Prostate gland (tissue), 2 donors: ENCODE measurements at places on chromosomes 12 and 14. TPM values are rescaled to one million over a fixed set of nuclear protein-coding genes. Genes with fewer than 3 reads are reported as not detected.

GRCh38 chr14:95123891-95124579, 33.3 kb downstream of the DICER1 start:
- DNase-seq, result no peak

DNA sequence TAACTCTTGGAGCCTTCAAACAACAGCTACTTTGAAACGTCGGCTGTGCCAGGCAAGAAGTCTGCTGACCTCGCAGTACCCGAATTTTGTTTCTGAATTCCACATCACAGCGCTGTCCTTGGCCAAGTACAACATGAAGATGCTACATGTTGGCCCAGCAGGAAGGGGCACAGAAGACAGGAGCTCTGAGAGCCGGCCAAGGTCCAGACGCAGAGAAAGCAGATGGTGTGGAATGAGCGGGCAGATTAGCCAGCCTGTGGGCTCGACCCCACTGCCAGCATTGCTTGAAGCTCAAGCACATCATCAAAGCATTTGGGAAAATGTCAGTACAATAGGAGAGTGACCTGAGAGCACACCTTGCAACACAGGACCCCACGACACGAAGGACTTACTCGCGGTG, 64.5 kb downstream of the FZD10 start:
- DNase-seq, result no peak

GRCh38 chr12:44774815-44775411, 101.2 kb downstream of the NELL2 start:
- no peak for DNase-seq

The KLHDC1 gene
- 4.6 TPM for total RNA-seq

DNA sequence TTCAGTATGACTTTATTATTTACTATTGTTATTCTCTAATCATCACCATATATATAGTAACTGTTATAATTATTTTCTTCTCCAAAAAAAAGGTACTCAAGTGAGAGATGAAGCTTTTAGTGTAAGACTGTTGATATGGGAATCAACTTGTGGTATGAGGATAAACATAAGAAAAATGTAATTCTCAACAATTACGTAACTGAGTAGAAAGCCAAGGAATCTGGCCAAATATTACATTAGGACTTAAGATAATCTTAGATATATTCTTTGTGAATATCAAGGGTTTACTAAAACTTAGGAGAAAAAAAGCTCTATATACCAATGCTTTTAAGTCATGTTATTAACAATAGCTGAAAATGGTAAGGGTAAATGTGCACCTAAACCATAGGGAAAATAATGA, 13.3 kb downstream of the SENP1 start:
- no peak for DNase-seq

The CAPZA3 gene
- 6.4 TPM for total RNA-seq

- DNase-seq, result no peak
These were observed 108.4 kb downstream of the MON2 start for GRCh38 chr12:62575036-62575435.

GRCh38 chr12:99435095-99435791, 212.3 kb upstream of the GARIN6 start:
- DNase-seq, result no peak

GRCh38 chr12:103386451-103386850, 109.3 kb downstream of the C12orf42 start:
- DNase-seq, result no peak

The TAS2R31 gene
- 5.1 TPM for total RNA-seq

DNA sequence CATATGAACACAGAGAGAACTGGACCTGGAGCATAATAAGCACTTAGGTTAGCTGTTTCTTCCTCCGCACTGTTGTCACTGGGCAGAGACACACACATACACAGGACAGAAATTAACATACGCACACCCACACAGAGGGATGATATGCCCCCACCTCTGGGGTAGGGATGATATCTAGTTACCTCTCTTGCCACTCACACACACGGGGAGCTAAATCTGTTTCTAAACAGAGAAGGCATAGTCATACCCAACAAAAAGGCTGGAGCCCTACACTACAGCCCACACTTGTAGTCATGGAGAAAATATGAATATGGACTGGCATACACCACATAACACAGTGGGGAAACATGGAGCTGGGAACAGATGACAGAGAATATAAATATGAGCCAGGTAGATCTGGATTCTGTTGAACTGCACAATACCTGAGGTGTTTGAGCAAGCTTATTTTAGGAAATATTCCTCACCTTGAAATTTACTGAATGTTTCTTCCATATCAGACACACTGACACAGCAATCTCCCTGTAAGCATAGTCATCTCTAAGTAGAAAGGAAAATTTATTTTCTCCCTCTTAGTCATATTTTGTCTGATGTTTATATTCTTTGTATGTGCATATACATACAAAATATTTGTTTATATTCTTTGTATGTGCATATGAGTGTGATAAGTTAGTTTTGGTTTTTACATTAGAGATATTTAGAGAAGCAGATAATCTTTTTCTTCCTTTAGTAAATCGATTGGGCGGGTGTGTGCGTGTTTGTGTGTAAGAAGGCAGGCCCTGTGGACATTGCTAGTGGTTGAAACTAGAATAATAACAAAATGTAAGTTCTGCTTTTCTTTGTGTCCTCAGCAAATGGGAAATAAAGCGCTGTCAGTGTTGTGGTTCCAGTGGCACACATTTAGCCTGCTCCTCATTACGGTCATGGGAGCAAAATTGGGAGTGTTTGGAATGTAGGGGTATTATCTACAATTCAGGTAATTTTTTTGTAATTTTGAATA, 20.9 kb upstream of the SCFD1 start:
- no peak for DNase-seq

DNA sequence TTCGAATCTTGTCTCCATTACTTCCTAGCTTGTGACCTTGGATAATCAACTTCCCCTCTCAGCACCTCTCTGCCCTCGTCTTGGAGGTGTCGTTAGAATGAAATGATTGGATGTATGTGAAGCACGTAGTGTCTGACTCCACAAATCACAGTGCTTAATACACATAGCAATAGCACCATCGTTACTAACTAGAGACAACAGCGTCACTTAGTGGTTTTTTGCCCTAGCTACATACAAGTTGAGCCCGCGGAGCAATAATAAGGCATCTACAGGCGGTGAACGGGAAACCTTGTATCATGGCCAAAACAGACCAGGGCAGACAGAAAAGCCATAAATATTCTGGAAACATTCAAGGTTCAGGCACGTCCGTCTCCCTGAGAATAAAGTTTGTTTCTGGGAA, 154.9 kb downstream of the ASCL4 start:
- no peak for DNase-seq

DNA sequence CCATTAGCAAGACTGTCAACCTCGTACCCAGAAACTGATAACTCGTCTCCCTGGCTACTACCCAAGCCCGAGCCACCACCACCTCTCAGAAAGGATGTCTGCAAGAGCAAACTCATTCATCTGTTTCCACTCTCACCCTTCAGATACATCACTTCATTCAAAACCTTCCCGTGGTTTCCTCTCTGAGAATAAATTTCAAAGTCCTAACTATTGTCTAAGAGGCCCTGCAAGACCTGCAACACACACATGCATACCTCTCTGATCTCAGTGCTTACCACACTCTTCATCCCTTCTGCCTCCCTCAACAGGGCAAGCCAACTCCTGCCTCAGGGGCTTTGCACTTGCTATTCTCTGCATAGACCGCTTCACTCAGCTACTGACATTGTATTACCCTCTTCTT, 40.6 kb downstream of the PPP1R13B start:
- no peak for DNase-seq

The NKX2-8 gene
- total RNA-seq, result 0.36 TPM

- DNase-seq, result no peak
These were observed 85.5 kb downstream of the TESC start for GRCh38 chr12:117013726-117014125.

GRCh38 chr12:120356567-120357030, 12.4 kb downstream of the MSI1 start:
- DNase-seq, result peak; percentile 66

- no peak for DNase-seq
These were observed 13.3 kb downstream of the AMN start for GRCh38 chr14:102935756-102936155.

DNA sequence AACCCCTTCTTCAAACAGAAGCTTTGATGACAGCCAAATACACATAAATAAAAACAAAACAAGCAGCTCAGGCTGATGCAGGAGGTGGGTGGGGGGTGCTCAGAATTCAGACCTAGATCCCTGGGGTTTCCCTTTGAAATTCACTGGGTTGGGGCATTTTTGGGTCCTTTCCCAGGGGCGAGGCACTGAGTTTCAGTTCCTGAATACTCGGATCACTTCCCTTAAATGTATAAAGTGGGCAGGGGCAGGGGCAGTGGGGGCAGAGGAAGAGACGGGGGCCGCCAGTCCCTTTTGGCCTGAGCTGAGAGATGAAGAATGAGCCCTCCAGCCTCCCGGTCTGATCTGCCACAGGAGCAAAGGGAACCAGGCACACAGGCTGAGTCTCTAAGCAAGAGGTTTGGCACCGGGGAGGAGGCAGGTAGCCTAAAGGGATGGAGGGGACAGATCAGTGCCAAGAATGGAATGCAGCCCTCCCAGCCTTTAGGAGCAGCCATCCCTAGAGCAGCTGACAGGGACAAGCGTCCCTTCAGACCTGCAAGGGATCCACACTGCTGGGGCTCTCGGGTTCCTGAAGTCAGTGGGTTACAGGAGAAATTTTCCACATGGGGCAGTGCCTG, 20.3 kb downstream of the KDM2B start:
- DNase-seq, result no peak

DNA sequence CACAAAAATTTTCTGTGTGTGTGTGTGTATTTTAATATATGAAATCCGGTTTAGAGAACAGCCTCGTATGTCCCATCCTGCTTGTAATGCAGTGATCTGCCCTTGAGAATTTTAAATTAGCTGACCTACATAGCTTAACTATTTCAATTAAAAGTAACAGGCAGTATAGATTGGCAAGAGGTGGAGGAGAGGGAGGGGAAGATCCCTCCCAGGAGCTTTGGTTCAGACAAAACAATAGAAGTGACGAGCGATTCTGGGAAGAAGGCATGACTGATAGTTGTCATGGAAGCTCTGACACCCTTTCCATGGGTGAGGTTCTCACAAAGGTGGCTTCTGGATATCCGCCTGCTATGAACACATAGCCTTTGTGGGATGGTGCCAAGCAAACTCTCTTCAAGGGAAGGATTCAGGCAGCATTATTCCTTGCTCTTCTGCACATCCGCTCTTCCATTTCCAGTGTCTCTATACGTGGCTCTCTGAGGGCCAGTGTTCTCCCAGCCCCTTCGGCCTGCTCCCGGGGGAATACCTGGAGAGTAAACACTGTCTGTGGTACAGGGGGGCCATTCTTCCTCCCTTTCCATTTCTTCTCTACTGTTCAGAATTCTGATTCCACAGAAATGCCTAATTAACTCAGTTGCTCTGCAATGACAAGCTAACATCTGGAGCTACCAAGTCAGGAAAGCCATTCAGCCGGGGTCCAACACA, 182.0 kb downstream of the CACNA1C start:
- DNase-seq, result no peak

DNA sequence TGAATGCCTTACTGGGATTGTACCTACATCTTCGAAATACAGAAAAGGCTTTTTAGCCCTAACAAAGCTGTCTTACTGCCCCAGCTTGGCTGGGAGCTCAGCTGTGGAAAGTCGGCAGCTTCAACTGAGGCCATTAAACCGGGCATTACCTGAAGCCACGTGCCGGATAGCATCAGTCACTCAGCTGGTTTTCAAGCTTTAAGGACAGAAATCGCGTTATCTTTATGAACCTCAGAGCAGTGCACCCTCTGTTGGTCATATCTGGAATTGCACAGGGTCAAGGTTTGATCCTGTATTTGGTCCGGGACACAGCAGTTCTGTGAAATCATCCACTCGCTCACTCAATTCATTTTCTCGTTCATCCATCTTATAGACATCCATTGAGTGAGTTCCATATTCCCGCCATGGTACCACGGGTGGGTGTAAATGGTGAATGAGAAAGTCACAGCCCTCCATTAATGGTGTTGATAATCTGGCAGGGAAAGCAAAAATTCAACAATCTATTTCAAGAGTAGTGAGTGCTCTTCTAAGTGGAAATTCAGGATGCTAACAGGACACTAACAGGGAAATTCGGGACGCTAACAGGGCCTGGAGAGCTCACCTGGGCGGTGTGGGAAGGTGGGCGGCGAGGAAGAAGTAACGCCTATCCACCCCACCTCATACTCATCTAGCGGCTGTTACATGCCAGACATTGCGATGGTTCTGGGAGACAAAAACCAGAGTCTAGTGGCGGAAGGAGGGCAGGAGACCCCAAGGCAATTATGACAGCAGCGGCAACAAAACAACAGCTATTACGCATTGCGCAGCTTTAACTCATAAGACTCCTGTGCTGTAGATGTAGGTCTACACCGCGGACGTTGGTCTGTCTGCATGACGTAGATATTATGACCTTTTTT, 60.6 kb upstream of the TCL1A start:
- peak; percentile 30 for DNase-seq

The ZNF410 gene
- total RNA-seq, result 47.7 TPM

GRCh38 chr14:22434901-22435550, 154.0 kb downstream of the DAD1 start:
- DNase-seq, result no peak

- DNase-seq, result no peak
These were observed 162.7 kb downstream of the EGLN3 start for GRCh38 chr14:33788161-33788560.

- no peak for DNase-seq
These were observed 10.1 kb downstream of the MYRFL start for GRCh38 chr12:69835081-69835480.

GRCh38 chr14:52349731-52350130, 35.6 kb downstream of the PTGER2 start:
- no peak for DNase-seq
